Calu3 (cell line): ENCODE measurements at places on chromosomes 6 and 20. TPM values are rescaled to one million over a fixed set of nuclear protein-coding genes. Genes with fewer than 3 reads are reported as not detected.

The ADGRG6 gene
- total RNA-seq = 84.6 and 109 TPM in 2 replicates

The ZSCAN23 gene
- total RNA-seq = 1.8 and 3.7 TPM in 2 replicates

DNA sequence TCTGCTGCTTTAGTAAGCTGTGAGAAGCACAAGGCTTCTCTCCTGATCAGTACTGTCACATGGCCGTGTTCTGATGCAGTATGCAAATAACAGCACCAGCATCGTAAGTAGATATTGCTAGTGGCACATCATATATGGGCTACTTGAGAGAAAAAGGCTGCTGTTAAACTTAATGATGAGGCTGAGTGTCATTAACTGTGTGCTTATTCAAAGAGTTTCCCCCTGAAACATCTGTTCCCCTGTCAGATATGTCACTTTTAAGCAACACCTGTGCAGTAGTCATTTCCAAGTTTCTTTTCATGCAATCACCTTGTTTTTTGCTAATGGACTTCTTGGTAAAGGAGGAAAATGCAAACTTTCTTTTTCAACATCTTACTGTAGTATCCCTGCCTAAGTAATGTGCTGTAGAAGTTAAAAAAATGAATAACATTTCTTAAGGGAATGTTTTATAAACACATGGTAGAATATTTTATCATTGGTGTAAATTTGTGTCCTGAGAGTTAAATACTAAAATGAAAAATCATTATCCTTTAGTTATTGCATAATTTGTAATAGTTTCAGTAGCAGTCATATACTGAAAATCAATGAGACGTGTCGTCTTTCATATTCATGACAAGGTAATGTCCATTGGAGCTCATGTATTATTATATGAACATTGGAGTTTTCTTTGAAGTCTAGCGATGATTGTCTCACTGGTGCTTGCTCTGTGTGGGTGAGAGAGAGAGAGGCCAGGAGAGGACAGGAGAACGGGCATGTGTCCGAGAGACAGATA, 366.3 kb downstream of the CDKAL1 start:
- DNase-seq = no peak

DNA sequence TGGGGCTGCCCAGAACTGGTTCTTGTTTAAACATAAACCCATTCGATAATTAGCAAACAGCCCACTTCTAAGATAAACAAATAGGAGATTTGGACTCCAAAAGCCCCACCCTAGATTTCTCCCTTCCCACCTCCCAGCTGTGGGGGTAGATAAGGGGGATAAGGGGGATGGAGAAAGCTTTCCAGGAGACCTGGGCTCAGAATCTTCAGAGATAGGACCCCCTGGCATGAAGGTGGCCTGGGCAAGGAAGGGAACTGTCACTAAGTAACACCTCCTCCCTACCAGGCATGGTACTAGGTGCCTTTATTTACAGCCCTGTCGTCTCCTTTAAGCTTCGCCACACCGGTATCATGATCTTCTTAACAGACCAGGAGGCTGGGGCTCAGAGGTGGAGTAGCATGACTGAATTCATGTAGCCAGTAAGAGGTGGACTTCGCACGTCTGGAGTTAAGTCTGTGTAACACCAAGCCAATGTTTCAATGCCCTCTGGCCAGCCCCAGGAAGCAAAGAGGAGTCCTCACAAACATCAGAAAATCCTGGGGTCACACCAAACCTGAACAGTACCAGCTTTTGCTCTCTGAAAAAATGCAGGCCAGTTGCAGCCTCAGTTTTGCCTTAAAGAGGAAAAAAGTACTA, 4.6 kb downstream of the SDC4 start:
- DNase-seq = no peak

- DNase-seq = no peak
Observed at GRCh38 chr20:41408156-41408794, 41.7 kb upstream of the EMILIN3 start.

The CALHM4 gene
- not detected in 2 replicates for total RNA-seq

- DNase-seq = no peak
Observed at GRCh38 chr6:11097476-11097875, 3.8 kb downstream of the SMIM13 start.

DNA sequence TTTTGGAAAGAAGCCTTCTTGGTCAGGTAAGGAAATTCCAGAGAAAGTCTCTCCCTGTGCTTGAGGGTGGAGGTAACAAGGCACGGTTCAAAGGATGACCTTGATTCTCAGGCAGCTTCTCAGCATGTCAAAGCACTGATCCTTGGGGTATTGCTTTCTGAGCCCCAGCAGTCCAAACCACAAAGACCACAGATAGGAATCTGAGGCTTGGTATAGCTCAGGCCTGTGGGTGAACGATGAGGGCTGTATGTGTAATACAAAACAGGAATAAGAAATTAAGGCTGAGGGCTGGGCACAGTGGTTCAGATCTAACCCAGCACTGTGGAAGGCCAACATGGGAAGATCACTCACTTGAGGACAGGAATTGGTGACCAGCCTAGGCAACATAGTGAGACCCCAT, 70.2 kb upstream of the SLC22A1 start:
- DNase-seq = no peak

The BANF2 gene
- total RNA-seq = not detected in 2 replicates

DNA sequence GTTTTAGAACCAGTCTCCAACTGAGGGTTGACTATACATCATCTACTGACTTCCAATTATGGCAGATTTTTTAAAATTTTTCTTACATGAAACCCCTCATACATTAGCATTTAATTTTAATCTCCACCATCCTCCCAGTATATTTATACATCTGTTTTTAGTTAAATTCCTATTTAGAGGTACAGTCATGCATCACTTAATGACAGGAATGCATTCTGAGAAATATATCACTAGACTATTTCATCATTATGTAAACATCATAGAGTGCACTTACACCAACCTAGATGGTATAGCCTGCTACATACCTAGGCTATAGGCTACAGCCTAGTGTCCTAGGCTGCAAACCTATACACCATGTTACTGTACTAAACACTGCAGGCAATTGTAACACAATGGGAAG, 316.7 kb upstream of the MARCKS start:
- no peak for DNase-seq
